Endothelial cell (in vitro differentiated cells): ENCODE measurements at places on chromosomes 5 and 9.

GRCh38 chr5:181265092-181265671 is 4.2 kb upstream of the TRIM52 start:
- no peak overlapping the region for H3K27ac ChIP-seq
- H3K36me3 ChIP-seq: peaks cover 7% of the 10 kb centered on the region

DNA sequence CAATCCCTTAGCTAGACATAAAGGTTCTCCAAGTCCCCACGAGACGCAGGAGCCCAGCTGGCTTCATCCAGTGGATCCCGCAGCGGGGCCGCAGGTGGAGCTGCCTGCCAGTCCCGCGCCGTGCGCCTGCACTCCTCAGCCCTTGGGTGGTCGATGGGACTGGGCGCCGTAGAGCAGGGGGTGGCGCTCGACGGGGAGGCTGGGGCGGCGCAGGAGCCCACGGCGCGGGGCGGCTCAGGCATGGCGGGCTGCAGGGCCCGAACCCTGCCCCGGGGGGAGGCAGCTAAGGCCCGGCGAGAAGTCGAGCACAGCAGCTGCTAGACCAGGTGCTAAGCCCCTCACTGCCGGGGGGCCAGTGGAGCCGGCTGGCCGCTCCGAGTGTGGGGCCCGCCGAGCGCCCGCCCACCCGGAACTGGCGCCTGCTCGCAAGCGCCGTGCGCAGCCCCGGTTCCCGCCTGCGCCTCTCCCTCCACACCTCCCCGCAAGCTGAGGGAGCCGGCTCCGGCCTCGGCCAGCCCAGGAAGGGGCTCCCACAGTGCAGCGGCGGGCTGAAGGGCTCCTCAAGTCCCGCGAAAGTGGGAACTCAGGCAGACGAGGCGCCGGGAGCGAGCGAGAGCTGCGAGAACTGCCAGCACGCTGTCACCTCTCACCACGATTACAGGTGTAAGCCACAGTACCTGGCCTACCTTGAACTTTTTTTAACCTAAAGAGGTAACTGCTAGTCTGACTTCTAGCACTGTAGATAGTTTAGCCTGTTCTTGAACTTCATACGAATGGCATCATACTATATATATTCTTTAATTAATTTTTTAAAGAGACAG is 35.5 kb downstream of the PTGS1 start:
- H3K4me3 ChIP-seq: no peak overlapping the region
- DNase-seq: no peak
- no peak overlapping the region for H3K27ac ChIP-seq
- H3K27me3 ChIP-seq: no peaks in the 10 kb centered on the region
- H3K36me3 ChIP-seq: peaks cover 3% of the 10 kb centered on the region

- peaks cover 7% of the 10 kb centered on the region for H3K4me1 ChIP-seq
- no peaks in the 10 kb centered on the region for H3K27me3 ChIP-seq
- no peaks in the 10 kb centered on the region for H3K36me3 ChIP-seq
- DNase-seq: no peak
These were observed 250.6 kb downstream of the ARRDC3 start for GRCh38 chr5:91132550-91132949.

GRCh38 chr9:92739346-92739970 is 25.2 kb downstream of the BICD2 start:
- H3K4me3 ChIP-seq: no peak overlapping the region
- peak overlapping the region; percentile 52 for H3K27ac ChIP-seq
- H3K36me3 ChIP-seq: no peaks in the 10 kb centered on the region

DNA sequence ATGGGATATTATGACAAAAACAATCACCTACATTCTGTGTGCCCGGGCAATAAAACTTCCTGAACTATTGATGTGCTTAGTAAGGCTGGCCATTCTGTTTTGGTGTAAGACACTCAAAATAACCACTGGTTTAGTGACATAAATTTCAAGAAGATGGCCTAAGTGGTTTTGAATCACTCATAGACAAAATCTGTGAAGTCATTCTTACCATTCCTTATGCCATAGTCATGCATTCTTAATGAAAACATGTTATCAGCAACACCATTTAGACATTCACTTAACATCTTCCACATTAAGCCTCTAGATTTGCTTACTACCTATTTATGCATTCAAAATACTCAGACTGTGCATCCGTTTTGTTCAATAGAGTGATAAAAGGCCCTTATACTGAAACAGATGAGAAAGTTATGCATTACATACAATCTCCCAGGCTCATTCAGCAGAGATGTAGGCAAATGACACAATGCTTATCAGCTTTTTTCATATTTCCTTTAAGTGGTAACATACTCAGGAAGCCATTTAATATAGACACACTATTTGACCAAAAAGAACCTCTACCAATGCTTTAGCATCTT is 848.8 kb upstream of the DMAC1 start:
- no peaks in the 10 kb centered on the region for H3K36me3 ChIP-seq
- no peaks in the 10 kb centered on the region for H3K27me3 ChIP-seq
- no peak overlapping the region for H3K27ac ChIP-seq
- no peak for DNase-seq

DNA sequence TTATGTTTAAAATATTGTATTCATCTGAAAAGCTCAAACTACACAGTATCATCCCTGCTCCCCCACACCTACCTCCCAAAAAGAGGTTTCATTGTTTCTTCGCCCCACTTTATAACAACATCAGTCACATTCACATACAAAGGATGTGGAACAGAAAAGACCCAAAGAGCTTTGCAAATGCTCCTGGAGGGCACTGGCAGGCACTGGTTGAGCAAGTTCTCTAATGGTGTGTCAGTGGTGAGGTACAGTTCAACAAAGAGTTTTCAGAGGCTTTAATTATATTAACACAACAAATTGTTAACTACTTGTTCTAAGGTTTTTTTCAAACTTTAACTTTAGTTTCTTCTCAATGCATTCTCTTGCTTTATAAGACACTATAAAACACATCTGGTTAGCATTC is 54.1 kb upstream of the ECM2 start:
- H3K4me1 ChIP-seq: peaks cover 28% of the 10 kb centered on the region
- H3K27ac ChIP-seq: peak overlapping the region; percentile 95
- no peaks in the 10 kb centered on the region for H3K36me3 ChIP-seq
- H3K4me3 ChIP-seq: no peak overlapping the region
- DNase-seq: no peak
- H3K27me3 ChIP-seq: no peaks in the 10 kb centered on the region

GRCh38 chr5:94945656-94946055 is 327.2 kb downstream of the SLF1 start:
- H3K27me3 ChIP-seq: no peaks in the 10 kb centered on the region
- DNase-seq: no peak
- no peak overlapping the region for H3K27ac ChIP-seq
- H3K36me3 ChIP-seq: no peaks in the 10 kb centered on the region
- peaks cover 4% of the 10 kb centered on the region for H3K4me1 ChIP-seq
- no peak overlapping the region for H3K4me3 ChIP-seq

GRCh38 chr9:14690948-14691730 is 2.1 kb downstream of the ZDHHC21 start:
- peaks cover 22% of the 10 kb centered on the region for H3K4me1 ChIP-seq
- no peak overlapping the region for H3K4me3 ChIP-seq

GRCh38 chr5:173669483-173669882 is 53.0 kb upstream of the BOD1 start:
- H3K36me3 ChIP-seq: peaks cover 19% of the 10 kb centered on the region
- peak overlapping the region; percentile 15 for H3K27ac ChIP-seq
- peaks cover 43% of the 10 kb centered on the region for H3K4me1 ChIP-seq
- no peak for DNase-seq

- peak overlapping the region; percentile 76 for H3K27ac ChIP-seq
- H3K36me3 ChIP-seq: peaks cover 30% of the 10 kb centered on the region
- H3K4me3 ChIP-seq: peak overlapping the region; percentile 83
- H3K4me1 ChIP-seq: peaks cover 50% of the 10 kb centered on the region
- peak; percentile 68 for DNase-seq
- peaks cover 16% of the 10 kb centered on the region for H3K27me3 ChIP-seq
These were observed 6.1 kb downstream of the NOTCH1 start for GRCh38 chr9:136539427-136540421.

DNA sequence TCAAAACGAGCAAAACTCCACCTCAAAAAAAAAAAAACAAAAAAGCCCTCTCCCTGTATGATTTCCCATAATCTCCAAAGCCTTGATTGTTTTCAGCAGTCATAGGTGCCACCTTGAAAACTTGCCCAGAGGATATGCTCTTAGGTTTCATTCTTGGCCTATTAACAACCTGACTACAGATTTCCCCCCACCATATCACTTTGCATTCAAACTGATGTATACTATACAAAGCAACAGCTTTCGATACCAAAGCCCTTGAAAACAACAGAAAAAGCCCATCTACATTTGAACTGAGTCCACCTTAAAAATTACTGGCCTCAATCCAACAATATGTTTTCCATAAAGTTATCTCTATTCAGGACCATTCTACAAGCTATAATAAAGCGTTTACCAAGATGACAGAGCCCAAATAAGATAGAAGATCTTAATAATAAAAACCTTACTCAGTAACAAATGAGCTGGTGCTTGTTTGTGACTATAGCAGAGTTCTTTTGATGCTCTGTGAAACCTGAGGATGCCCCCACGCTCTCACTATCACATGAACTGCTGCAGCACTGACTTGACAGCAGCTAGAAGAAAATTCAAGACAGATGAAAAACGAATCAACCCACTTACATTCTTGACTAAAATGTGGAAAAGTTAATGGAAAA is 44.4 kb downstream of the FNBP1 start:
- H3K4me1 ChIP-seq: peaks cover 11% of the 10 kb centered on the region
- DNase-seq: no peak
- H3K27me3 ChIP-seq: no peaks in the 10 kb centered on the region
- peak overlapping the region; percentile 5 for H3K27ac ChIP-seq
- H3K4me3 ChIP-seq: peak overlapping the region; percentile 37
- H3K36me3 ChIP-seq: peaks cover 14% of the 10 kb centered on the region

DNA sequence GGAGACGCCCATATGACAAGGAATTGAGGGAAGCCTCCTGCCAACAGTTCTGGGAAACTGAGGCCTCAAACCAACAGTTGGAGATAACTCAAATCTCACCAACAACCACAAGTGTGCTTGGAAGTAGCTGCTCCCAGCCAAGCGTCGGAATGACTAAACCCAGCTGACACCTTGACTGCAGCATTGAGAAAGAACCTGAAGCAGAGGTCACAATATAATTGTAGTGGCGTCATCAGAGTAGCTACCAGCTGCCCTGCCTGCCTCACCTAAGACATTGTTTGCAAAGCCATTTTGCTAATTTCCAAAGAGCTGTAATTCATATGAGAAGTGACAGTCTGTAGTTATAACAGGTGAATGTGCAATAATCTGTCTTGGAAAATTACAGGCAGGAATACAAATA is 40.8 kb upstream of the ANKRD31 start:
- no peak overlapping the region for H3K4me3 ChIP-seq
- peaks cover 3% of the 10 kb centered on the region for H3K4me1 ChIP-seq
- peaks cover 4% of the 10 kb centered on the region for H3K36me3 ChIP-seq
- peaks cover 1% of the 10 kb centered on the region for H3K27me3 ChIP-seq

DNA sequence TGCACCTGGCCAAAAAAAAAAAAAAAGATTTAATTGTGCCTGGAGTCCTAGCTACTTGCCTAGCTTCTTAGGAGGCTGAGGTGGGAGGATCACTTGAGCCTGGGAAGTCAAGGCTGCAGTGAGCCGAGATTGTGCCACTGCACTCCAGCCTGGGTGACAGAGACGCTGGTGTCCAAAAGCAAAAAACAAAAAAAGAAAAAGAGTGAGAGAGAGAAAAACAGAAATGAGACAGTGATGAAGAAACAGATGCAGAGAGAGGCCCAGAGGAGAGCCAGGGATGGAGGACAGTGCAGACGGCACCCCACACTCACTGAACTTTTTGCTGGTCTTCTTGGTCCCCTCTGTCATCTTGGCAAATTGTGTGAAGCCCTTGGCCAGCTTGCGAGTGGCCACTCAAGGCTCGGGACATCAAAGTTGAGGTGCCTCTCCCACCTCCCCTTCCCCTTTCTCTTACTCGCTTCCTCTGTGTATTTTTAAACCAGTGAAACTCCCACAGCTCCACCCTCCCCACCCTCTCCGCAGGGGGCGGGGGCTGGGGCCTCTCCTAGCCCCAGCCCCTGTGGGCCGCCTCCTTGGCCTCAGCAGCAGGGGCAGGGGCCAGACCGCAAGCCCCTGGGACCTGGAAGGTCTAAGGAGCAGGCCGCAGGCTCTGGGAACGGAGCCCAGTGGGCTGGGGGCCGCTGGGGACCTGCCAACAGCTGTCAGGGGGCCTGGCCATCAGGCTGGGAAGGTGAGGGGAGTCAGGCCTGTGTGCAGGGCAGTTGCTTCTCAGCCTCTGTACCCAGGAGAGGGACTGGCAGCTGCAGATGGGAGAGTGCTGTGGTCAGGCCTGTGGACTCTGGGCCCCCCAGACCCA is at the start of gene SH2D3C:
SH2D3C (minus strand) TSS at position 387 of the 856 bp plus-strand sequence; CDS start at position 348, 39 bp downstream.
- no peak within 1 kb of the TSS for H3K27ac ChIP-seq
- no peaks in the 10 kb centered on the region for H3K27me3 ChIP-seq
- H3K4me3 ChIP-seq: no peak within 1 kb of the TSS
- H3K36me3 ChIP-seq: no peaks in the 10 kb centered on the region

GRCh38 chr5:75734913-75735789 is 17.9 kb upstream of the POC5 start:
- H3K4me1 ChIP-seq: no peaks in the 10 kb centered on the region
- no peaks in the 10 kb centered on the region for H3K36me3 ChIP-seq
- H3K27ac ChIP-seq: no peak overlapping the region
- DNase-seq: peak; percentile 47

DNA sequence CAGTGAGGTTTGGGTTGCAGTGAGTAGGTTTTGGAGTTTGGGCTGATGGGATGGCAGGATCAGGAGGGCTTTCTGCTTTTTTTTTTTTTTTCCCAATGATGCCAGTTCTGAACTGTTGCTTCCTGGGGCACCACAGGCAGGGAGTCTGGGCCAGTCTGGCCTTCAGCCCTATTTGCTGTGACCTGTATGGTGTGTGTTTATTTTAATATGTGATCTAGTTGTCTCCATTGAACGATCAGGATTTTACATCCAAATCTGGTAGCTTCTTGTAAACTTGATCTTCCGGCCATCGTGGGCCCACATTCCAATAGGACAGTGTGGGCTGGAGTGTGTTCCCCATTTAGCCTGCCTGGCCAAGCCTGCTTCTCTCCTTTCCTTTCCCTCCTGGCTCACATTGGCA is 25.8 kb upstream of the DAB2IP start:
- H3K27ac ChIP-seq: no peak overlapping the region
- no peak overlapping the region for H3K4me3 ChIP-seq
- no peak for DNase-seq
- H3K4me1 ChIP-seq: peaks cover 17% of the 10 kb centered on the region
- H3K36me3 ChIP-seq: no peaks in the 10 kb centered on the region

- H3K36me3 ChIP-seq: no peaks in the 10 kb centered on the region
- H3K27ac ChIP-seq: no peak overlapping the region
- H3K4me3 ChIP-seq: no peak overlapping the region
- DNase-seq: peak; percentile 48
- peaks cover 10% of the 10 kb centered on the region for H3K27me3 ChIP-seq
These were observed 12.0 kb upstream of the OLFM1 start for GRCh38 chr9:135075234-135076142.

GRCh38 chr5:132214491-132214890 is 13.2 kb downstream of the P4HA2 start:
- no peaks in the 10 kb centered on the region for H3K4me1 ChIP-seq
- peaks cover 4% of the 10 kb centered on the region for H3K36me3 ChIP-seq
- no peak for DNase-seq
- H3K4me3 ChIP-seq: no peak overlapping the region
- peaks cover 2% of the 10 kb centered on the region for H3K27me3 ChIP-seq

- H3K36me3 ChIP-seq: no peaks in the 10 kb centered on the region
- no peaks in the 10 kb centered on the region for H3K27me3 ChIP-seq
- peaks cover 15% of the 10 kb centered on the region for H3K4me1 ChIP-seq
These were observed 37.9 kb downstream of the CDC14B start for GRCh38 chr9:96581786-96582185.

- no peaks in the 10 kb centered on the region for H3K27me3 ChIP-seq
- no peak overlapping the region for H3K4me3 ChIP-seq
- H3K4me1 ChIP-seq: no peaks in the 10 kb centered on the region
- H3K27ac ChIP-seq: no peak overlapping the region
These were observed 8.4 kb upstream of the TIMD4 start for GRCh38 chr5:156971415-156971814.

- DNase-seq: no peak
- H3K36me3 ChIP-seq: no peaks in the 10 kb centered on the region
- no peak overlapping the region for H3K27ac ChIP-seq
These were observed 9.1 kb upstream of the HSPB3 start for GRCh38 chr5:54446379-54446732.
